ENCODE measurements at places on chromosomes 13 and 19.

GRCh38 chr19:6241056-6241455, 38.7 kb downstream of the MLLT1 start:
- DNase-seq = no peak

GRCh38 chr19:11324079-11324661, 15.3 kb downstream of the RAB3D start:
- DNase-seq = peak; percentile 29

DNA sequence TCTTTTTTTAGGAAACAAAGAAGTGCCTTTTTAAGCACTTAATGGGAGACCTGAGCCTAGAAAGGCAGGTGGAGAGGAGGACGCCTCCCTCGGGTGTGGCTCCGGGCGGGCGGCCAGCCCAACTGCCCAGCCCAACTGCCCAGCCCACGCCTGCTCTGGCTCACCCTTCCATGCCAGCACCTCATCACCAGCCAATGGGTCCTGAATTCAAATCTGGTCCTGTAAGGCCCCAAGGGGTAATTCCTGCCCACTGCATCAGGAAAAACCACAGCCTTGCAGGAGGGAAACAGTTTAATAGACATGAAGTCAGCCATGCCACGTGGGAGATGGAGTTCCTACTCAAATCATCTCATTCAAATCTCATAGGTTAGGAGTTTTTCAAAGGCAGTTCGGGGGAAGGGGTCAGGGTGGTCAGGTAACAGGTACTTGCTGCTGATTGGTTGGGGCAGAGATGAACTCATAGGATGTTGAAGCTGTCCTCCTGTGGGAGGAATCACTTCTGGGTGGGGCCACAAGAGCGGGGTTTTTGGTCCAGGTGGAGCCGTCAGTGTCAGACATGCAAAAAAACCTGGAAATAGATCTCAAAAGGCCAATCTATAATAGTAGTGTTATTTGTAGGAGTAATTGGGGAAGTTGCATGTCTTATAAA, 64.9 kb downstream of the HSPH1 start:
- no peak for DNase-seq

DNA sequence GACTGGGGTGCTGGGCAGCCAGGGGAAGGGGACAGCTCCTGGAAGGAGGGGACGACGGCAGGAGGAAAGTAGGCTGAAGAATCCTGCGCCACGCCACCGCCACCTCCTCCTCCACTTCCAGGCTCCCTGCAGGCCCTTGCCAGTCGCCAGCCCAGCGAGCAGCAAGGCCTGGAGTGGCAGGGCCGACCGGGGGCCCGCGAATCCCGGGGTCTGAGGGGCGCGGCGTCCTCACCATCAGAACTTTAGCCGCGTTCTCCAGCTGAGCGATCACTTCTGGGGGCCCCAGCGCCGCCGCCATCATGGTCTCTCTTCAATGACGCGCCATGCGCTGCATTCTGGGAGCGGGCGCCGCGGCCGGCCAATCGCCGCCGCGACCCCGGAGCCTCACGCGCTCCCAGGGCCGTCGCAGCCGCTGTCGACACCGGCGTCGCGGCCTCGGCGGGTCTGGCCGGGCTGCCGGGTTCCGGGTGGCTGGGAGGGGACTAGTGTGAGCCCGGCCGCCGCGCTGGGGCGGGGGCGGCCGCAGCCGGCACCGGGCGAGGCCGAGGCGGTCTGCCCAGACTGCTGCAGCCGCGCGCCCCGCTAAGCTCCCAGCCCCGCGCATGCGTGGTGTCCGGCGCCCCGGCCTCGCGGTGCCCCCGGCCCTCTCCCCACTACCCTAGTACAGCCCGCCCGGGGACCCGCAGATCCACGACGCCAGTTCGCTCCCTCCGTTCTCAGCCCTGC, at the start of gene XPO4:
Gene XPO4 (minus strand): TSS at position 309 of the 726 bp plus-strand sequence. CDS start 8 bp downstream, at position 301.
- peak; percentile 84 for DNase-seq

DNA sequence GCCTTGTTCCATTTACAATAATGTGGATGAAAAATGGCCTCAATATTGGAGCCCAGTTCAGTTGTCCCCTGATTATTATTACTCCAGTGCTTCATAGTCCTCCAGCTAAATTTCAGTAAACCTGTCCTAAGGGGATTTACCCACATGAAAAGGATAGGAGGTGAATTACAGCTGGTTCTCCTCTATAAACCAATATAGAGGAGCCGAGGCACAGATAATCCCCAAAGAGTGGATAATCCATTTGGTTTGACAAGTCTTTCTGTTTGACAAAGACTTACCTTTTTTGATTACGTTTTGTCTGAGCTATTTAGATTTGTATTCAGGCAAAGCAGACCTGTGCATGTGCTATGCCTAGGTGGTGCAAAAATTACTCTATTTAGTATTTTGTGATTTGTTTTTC, 2.7 kb downstream of the CNMD start:
- DNase-seq = no peak

DNA sequence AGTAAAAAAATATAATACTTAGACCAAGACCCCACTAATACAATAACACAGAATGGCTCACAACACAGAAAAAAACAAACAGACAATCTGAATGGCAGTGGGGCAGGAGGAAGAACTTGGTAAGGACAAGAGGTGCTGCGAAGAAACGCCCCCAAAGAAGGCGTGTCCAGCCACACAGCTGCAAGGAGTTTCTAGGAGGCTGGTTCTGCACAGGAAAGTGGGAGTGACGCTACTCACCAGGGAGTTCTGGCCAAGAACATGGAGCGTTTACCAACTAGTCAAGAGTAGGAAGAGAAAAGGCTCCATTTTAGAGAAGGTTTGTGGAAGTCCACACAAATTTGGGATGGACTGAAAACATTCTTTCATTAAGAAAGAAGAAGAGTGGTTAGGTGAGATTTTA, 95.3 kb upstream of the SLC15A1 start:
- DNase-seq = no peak

GRCh38 chr13:35744566-35745178, 268.2 kb upstream of the MAB21L1 start:
- DNase-seq = no peak

DNA sequence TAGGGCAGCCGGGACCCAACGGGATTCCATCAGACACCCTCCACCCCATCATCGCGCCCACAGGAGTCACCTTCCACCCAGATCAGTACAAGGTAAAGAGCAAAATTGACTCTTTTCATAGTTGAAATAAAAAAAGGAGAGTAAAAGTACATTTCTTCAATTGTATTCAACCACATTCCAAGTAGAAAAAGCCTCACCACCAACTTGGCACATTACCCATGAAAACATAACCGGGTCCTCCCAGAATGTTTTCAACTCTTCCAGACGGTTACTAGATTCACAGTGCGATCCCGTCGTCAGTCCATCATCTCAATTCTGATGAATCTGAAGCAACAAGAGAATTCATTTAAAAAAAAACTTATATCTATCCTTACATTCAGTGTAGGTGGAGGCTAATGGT, 125.2 kb downstream of the RAB20 start:
- DNase-seq = no peak

DNA sequence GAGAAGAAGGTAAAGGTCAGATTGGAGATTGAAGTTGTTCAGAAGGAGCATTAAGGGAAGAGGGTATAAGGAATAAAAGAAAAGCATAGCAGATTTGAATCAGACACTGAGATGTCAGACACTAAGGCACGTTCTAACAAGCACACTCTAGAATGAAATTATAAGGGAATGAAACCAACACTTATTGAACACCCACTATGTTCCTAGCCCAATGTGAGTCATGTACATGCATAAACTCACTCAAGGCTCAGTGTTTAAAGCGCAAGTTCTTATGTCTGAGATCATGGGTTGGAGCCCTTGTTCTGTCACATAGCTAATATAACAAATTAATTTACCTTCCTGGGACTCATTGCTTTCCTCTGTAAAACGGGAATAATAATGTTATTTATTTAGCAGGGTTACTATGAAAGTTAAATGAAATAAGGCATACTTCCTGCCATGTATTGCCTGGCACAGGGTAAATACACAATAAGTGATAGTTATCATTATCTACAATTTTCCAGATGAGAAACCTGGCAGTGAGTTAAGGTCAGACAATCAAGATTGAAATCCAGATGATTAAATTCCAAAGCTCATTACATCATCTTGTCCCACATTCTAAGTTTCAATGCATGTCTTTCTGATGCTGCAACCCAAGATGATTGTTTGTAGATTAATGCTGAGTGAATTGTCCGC, 68.3 kb upstream of the DACH1 start:
- no peak for DNase-seq

DNA sequence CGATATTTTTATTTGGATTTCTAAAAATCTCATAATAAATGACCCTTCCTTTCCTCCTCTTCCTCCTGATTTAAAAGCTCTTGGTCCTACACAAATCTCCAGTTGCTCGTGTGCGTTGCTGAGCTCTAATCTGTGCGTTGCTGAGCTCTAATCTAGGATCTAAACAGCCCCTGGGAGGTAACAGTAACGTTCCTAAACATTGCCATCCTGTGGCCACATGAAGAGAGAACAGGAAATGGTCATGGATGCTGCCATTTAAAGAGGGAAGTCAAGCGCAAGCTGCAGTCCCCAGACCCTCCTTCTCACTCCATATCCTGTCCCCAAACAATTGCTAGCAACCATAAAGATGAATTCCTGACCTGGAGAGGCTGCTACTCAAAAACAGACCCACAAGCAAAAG, 170.8 kb downstream of the NUFIP1 start:
- DNase-seq = no peak

GRCh38 chr19:33941133-33941532, 144.5 kb downstream of the KCTD15 start:
- DNase-seq = no peak

- DNase-seq = no peak
Measured at GRCh38 chr13:22549126-22549525, 631.7 kb upstream of the SGCG start.

DNA sequence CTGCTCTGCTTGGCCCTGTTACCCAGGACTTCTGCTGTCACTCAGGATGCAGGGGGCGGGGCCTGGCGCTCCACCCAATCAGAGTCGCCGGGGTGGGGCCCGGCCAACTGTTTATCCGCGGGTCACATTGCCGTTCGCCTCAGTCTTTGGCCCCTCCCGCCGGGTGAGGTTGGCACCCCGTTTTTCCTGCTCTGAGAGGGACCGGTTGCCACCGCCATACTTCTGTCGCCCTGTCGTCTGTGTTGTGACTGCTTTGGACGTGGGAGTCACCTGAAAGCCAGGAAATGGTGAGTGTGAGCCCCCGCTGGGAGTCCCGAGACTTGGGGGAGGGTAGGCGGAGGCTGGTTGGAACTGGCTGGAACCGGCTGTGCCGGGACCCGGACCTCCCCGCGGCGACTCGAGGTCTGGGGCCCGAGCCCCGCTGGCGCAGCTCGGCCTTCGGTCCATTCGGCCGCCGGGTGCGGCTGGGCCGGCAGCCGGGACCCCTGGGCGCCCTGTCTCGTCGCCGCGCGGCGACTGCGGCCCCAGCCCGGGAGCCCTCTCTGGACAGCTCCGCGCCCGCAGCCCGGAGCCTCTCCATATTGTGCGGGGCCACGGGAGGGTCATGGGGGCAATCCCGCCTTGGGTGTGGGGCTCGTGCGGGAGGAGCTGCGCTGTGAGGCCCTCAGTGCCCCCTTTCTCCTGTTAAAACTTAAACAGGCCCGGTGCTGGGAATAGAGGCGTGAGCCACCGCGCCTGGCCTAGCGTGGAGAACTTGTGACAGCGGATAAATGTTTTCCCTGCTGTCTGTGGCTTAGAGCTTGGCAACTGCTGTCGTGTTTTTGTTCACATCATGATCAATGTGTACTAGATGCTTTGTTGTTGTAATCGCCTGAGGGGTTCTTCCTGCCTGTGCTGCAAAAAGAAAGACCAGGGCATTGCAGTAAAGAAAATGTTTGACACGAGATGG, at the start of gene ZNF844:
Gene ZNF844 (plus strand): TSS at position 142 of the 949 bp plus-strand sequence. CDS start 143 bp downstream, at position 285.
- peak; percentile 84 for DNase-seq

DNA sequence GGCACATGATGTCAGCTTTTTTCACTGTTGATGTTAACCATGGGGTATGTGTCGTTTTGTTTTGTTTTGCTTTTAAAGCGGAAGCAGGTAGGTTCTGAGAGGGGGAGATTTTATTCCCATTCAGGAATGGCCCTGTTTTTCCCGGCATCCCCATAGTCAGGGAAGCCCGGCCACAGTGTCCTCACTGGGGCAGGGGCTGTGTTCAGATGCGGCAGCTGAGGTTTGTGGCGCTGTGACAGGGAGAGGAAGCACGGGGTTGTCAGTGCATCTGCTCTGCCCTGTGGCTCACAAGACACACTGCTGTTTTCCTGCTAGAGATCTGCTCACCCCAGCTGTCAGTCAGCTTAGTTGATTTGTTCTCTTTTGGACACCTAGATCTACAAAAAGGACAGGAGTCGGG, 27.6 kb downstream of the ANKRD27 start:
- no peak for DNase-seq

DNA sequence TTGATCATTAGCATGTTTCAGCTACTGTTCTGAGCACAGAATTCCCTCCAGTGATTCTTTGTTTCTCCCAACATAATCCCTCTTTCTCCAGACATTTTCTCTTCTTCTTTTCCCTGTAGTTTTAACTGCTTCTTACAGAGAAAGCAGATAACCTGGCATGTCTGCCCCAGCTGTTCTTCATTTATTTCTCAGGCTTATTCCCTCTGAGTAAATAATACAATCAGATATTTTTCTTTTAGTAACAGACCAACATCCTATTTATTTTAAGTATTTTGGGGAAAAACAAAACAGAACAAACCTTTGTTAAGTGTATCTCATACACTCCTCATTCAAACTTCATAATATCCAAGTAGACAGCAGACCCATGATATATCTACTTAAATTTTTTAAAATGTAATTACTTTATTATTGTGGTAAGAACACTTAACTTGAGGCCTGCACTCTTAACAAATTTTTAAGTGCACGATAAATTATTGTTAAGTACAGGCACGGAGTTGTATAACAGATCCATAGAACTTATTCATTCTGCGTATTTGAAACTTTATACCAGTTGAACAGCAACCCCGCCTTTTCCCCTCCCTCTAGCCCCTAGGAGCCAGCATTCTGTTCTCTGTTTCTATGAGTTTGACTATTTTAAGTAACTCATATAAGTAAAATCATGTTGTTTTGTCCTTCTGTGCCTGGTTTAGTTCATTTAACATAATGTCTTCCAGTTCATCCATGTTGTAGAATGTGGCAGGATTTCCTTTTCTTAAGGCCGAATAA, 540.0 kb downstream of the LMO7 start:
- DNase-seq = no peak

DNA sequence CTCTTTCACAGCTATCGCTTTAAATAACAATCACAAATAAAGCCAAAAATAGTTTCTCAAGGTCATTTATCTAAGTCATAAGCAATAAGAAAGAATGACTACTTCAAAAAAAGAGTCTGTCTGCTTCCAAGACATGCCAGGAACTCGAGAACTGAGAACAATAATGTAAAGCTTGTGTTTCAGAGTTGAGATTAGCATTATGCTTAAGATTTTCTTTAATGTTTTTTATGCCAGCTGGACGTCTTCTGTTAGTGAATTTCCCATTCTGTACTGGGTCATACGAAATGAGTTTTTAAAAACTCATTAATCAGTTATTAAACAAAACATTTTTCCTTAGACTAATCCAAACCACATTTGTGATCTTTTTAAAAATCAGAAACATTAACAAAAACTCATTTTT, 3.2 kb upstream of the SPRYD7 start:
- DNase-seq = no peak

DNA sequence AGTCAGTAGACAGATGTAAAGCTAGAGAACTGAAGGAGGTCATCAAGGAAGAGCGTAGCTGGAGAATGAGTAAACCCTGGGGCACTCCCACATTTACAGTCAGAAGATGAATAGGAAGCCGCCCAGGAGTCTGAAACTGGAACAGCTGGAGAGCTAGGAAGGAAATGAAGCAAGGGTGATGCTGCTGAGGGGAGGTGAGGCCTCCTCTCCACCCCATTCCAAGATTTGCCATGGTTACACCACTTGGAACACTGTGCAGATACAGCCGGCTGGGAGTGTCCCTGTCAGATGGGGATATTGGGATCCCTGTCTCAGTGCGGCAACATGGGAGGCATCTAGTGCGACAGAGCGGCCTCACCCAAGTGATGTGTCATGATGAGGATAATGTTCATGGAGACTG, 51.8 kb upstream of the GPI start:
- no peak for DNase-seq

- DNase-seq = no peak
Measured at GRCh38 chr19:35845215-35846037, 6.9 kb downstream of the NPHS1 start.
